ENCODE measurements at places on chromosomes 4 and X.

- DNase-seq = no peak
These were observed 362.6 kb downstream of the GASK1B start for GRCh38 chr4:157810137-157810774.

GRCh38 chr4:6464842-6465588 lies 7.4 kb downstream of the PPP2R2C start:
- no peak for DNase-seq

- no peak for DNase-seq
These were observed 362.0 kb upstream of the BOD1L1 start for GRCh38 chr4:13989501-13989900.

GRCh38 chr4:135833529-135833928 lies 1631.9 kb upstream of the PABPC4L start:
- no peak for DNase-seq

DNA sequence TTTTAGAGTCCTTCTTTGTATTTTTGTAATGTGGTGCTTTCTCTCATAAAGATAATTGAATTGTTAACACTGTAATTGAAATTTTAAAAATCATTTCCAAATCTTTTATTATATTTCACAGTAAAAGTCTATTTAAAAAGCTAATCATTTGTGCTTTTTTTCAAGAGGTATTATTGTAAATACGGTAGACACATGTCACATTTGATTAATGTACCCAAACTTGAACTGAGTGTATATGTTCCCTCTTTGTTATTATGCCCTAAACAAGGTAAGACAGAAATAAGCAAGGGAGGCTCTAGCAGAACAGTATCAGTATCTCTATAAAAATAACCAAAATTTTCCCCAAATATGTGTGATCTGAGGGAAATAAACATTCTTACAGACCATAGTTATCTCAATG lies 21.5 kb upstream of the LARP1B start:
- DNase-seq = no peak

- no peak for DNase-seq
These were observed 54.5 kb downstream of the TENM3 start for GRCh38 chr4:182297659-182298058.

- DNase-seq = no peak
These were observed 9.4 kb upstream of the TET2 start for GRCh38 chr4:105137121-105137875.

DNA sequence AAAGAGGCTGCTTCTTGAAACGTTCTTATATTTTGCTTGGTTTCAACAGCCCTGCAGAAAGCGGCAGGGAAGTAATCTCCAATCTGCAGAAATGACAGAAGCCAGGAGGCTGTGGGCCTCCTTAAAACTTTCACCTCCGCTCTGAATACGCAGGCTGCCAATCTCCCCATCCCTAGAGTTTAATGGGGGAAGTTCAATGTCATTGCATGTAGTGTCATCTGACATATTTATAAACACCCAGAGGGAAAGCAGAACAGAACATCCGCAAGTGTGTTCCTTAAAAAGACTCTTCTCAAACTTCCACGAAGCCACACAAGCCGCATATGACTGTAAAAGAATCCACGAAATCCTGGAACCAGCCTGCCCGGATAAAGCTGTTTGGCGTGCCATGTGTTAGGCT lies 148.8 kb upstream of the TBL1X start:
- no peak for DNase-seq

DNA sequence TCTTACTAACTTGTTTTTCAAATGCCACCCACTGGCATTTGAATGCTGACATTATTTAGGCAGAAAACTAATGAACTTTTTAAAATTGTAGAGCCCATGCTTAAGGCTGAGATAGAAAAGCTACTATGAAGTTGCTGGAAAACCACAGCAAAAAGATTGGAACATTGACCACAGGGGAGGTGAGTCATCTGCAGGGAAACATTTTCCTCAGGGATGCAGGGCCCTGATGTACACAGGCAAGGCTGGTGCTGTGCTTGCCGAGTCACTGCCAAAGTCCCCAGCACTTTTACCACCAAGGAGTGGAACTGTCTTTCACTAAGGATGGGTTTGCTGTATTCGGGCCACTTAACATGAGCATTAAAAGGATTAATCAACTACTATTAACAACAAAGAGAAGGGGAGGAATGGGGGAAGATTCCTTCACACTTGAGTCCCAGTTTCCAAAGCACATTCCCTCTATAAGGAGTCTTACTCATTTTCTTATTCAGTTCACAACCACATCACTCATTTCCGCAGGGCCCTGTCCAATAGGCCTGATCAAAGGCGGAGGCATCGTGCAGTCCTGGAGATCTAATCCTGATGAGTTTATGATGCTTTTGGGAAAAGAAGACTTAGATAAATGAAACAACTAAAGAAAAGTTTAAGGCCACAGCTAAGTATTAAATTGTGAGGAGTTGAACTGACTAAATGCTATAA lies 202.9 kb upstream of the NPY2R start:
- DNase-seq = no peak

DNA sequence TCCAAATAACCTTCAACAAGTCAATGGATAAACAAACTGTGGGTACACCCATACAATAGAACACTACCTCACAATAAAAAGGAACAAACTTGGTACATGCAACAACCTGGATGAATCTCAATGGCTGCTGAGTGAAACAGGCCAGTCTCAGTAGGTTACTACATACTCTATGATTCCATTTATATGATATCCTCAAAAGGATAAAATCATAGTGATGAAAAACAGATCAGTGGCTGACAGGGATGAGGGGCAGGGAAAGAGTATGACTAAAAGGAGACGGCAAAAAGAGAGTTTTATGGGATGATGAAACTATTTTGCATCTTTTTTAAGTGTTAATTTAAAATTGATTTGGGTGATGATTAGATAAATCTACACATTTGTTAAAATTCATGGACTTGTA lies 15.9 kb downstream of the KLHL8 start:
- DNase-seq = no peak

DNA sequence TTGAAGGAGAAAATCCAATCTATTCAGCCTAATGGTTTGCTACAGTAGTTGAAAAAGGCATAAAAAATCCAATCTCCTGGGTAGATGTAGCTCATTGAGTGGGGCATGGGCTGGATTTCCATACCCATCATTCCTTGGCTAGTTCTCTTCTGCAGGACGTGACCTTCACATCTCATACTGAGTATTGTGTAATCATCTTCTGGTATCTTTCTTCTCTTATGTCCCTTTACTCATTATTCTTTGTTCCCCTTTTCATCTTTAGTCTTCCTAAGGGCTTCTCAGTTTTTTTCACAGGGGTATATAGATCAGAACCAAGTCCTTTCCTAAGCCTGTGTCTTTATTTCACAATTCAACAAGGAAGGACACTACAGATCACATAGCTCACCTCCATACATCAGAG lies 727.6 kb upstream of the MAGEB2 start:
- no peak for DNase-seq

DNA sequence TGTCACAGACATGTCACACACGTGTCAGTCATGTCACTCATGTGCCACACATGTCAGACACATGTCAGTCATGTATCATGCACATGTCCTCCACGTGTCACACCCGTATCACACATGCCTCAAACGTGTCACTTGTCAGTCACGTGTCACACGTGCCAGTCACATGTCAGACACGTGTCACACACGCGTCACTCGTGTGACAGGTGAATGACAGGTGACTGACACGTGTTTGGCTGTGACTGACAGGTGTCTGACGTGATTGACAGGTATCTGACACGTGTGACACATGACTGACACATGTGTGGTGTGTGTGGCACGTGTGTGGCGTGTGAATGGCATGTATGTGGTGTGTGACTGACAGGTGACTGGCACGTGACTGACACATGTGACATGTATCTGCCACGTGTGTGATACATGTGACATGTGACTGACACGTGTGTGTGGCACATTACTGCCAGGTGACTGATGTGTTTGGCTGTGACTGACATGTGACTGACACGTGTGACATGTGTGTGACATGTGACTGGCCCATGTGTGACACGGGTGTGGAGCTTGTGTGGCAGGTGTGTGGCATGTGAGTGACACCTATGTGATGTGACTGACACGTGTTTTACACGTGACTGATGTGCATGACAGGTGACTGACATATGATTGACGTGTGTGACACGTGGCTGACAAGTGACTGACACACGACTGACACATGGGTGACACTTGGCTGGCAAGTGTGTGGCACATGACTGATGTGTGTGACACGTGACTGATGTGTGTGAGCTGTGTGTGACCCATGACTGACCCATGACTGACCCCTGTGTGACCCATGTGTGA lies 90.7 kb upstream of the GPC3 start:
- DNase-seq = no peak

DNA sequence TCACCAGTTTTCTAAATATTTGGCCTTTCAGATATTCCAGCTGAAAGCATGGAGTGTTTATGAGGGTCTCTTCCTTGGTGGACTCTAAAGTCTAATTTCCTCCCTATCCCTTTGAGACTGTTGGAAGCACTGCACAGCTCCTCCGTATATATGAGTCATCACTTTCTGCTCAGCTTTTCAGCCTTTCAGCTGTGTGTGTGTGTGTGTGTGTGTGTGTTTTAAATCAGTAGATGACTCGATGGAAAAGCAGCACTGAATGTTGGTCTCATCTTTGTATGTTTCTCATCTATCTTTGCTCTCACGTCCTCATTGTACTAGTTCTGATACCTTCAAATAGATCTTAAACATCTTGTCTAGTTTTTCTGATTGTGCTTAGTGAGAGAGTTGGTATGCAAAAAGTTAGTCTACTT lies 81.6 kb downstream of the ZFX start:
- no peak for DNase-seq

DNA sequence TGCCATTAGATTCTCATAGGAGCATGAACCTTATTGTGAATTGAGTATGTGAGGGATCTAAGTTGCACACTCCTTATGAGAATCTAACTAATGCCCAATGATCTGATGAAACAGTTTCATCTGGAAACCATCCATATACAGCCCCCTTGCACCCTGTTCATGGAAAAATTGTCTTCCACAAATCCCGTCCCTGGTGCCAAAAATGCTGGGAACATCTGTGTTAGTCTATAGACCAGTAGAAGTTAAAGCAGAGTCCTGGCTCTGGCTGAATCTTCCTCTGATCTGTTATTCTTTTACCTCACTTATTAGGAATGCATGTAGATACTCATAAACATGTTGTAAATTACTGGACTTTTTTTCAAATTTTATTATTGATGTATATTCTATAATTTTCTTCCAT lies 29.2 kb downstream of the SULT1B1 start:
- DNase-seq = no peak

- no peak for DNase-seq
These were observed 707.9 kb upstream of the PITX2 start for GRCh38 chr4:111330786-111331185.

GRCh38 chrX:39721566-39722279 lies 376.0 kb downstream of the BCOR start:
- DNase-seq = no peak

GRCh38 chr4:183469936-183470335 lies 25.5 kb downstream of the CDKN2AIP start:
- no peak for DNase-seq

GRCh38 chrX:16839852-16840460 lies 30.2 kb downstream of the RBBP7 start:
- DNase-seq = no peak

DNA sequence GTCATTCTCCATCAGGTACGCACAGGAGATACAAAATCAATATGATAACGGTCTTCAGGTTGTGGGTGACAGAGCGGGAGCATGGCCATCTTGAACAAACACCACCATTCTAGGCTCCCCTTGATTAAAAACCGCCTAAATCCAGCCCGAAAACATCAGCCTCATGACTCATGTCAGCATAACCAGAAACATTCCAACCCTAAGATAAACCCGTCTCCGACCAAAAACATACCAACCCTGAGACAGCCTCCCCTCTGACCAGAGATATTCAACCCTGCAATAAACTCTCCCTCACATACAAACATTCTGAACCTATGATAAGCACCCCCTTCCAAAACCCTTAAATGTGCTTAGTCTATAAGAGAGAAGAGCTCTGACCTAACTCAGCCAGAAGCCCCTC lies 157.9 kb downstream of the DHRSX start:
- no peak for DNase-seq

GRCh38 chr4:182576601-182577289 lies 333.5 kb downstream of the TENM3 start:
- DNase-seq = no peak

DNA sequence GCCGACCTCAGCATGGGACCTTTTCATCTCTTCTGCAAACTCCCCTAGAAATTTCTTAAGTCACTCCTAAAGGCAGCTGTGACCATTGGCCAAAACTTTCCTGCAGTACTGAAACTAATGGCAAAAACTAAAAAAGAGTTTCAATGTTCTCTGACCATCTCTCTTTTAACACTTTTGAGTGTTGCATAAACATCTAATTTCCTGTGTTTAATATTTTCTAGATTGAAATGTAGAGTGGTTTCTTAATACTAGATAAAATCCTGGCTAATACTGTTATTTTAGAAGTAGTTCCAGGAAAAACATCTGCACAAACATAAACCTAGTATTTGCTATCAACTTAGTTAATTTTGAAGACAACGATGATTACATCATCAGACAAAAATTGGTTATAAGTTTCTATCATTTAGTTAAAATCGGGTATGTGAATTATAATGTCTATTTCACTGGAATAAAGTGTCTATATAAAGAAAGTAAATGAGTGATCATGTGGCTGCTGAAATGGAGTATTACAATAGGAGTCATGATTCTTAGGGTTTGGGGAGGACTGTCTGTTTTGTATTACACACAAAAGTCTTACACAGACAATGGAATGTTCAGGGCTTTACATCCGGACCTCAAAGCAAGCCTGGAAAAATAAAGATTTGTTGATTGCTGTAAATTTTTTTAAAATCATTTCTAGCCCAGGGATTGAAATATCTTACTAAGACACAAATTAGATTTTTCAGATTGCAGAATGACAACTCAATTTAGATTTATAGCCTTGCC lies 1323.4 kb downstream of the C4orf33 start:
- no peak for DNase-seq

- no peak for DNase-seq
These were observed 108.2 kb upstream of the SORBS2 start for GRCh38 chr4:185920171-185920570.

DNA sequence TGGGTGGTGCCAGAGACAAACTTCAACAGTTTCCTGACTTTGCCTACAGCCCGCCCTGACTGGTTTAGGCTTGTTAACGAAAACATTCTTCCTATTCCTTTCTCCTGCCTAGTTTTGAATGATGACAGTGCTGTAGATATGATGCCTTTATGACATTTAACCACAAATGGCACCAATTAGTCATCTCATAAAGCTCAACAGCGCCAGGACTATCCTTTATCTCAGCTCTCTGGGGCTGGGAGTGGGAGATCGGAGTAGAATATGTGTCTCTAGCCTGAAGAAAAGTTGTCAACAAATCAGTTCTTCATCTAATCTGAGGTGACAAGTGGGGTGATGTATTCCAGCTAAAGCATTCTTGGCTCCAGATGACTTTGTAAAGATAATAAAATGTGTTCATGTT lies 64.6 kb upstream of the SH3RF1 start:
- DNase-seq = no peak

GRCh38 chr4:152945639-152946038 lies 9.5 kb downstream of the FHDC1 start:
- DNase-seq = no peak

DNA sequence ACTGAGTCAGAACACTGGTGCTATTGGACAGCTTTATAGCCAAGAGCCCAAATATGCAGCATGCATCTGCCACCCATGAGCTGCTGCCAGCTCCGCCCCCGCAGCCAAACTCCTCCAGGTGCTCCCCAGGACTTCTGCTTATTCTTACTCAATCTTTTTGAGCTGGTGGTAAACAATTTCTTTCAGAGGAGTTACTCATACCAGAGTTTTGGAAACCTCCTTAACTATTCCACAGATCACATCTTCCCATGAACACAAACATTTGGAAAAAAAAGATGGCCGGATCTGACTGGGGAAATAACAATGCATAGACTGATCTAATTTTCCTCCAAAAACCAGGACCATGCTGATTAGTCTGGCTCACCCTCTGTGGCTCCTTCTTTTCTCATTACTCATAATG lies 399.9 kb downstream of the GPM6A start:
- DNase-seq = no peak
